ENCODE measurements at places on chromosomes 7 and 10. TPM values are rescaled to one million over a fixed set of nuclear protein-coding genes. Genes with fewer than 3 reads are reported as not detected.

PLXNA4 gene
- total RNA-seq = 0.61 TPM

ZNF212 gene
- total RNA-seq = 4.9 TPM

PNLIPRP2 gene
- total RNA-seq = not detected

DNA sequence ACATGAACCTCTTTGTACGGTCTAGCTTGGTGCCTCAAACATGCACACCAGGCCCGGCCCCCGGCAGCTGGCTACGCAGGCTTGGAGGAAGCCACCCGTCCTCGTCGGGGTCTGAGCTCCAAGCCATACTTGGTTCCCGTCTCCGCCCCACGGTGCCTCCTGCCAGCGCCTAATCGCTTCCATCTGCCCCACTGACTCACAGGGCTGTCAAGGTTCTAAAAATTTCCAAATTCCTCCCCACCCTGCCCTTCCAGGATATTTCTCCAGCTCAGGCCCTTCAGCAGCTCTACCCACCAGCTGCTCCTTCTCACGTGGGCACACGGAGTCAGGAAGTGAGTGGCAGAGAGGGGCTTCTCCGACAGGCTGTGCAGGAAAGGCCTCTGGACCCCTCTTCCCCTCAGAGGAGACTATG is 38.8 kb downstream of the TMEM270 start:
- no peak overlapping the region for H3K27ac ChIP-seq
- no peaks in the 10 kb centered on the region for H3K36me3 ChIP-seq
- no peak for DNase-seq

DNA sequence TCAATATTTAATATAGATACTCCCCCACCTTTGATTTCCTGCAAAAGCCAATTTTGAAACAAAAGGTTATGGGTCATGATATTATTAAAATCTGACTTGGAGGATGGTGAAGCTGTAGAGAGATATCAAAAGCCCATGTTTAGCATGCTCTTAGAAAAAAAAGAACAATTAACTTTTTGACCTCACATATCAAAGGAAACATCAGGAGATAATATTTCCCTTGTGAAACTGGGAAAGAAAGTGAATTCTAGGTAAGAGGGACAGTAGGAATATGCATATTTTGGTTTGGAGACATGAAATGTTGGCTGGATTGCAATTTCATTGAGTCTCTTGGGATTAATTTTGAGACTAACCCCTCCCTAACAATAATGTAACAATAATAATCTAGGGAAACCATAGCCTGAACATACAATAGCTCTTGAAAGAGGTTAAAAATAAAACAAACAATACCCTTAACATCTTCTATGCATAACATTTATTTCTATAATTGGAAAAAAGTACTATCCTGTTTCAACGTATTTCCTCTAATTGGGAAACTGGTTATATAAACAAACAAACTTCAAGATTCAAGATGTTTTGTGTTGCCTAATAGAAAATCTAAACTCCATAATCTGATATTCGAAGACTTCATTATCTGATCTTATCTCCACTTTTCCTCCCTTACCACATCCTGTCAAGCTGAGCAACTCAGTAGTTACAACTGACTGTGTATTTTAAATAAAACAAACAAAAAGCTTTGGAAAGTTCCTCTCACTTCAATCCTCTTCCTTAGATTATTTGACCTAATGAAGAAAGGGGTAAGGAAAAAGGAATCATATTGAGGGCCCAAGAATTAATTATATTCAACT is 14.8 kb downstream of the TMEM26 start:
- no peaks in the 10 kb centered on the region for H3K4me1 ChIP-seq
- H3K27me3 ChIP-seq = no peaks in the 10 kb centered on the region
- H3K4me3 ChIP-seq = no peak overlapping the region
- DNase-seq = no peak
- H3K36me3 ChIP-seq = no peaks in the 10 kb centered on the region

FAM25A gene
- total RNA-seq = not detected

ABCB4 gene
- 6.7 TPM for total RNA-seq

FAM180A gene
- total RNA-seq = 0.19 TPM

ACSM6 gene
- total RNA-seq = not detected

FAM25C gene
- not detected for total RNA-seq

- H3K36me3 ChIP-seq = no peaks in the 10 kb centered on the region
- H3K4me1 ChIP-seq = no peaks in the 10 kb centered on the region
- DNase-seq = no peak
- H3K4me3 ChIP-seq = no peak overlapping the region
- no peaks in the 10 kb centered on the region for H3K27me3 ChIP-seq
Measured at GRCh38 chr7:93036807-93037206, 81.0 kb downstream of the SAMD9 start.

- H3K4me3 ChIP-seq = no peak overlapping the region
- H3K4me1 ChIP-seq = peaks cover 16% of the 10 kb centered on the region
- no peaks in the 10 kb centered on the region for H3K27me3 ChIP-seq
- DNase-seq = peak; percentile 87
Measured at GRCh38 chr10:79374312-79375191, 27.3 kb downstream of the PPIF start.

DNA sequence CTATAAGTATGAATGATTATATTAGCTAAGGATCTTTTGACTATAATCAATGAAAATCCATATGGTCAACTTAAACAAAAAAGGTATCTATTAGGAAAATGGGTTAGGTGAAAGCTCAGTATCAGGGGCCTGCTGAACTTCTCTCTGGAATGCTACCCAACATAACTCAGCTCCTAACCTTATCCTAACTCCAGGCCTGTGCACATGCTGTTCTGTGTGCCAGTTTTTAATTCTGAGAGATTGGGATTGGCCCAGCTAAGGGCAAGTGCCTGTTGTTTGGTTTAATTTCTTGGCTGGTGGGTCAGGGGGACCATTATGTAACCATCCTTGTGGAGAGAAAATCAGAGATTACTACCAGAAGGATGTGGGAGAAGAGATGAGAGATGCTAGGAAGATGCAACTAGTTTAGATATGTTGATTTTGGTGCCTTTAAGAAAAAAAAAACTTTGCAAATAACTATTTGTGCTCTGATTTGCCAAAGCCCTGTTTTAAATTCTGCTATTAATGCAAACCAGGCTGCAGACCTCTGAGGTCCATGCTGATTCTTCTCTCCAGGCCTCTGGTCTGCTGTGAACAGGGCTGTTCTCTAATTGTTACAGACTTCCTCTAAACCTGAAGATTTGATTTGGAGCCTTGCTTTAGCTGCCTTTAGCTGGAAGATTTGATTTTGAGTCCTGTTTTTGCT is 23.9 kb upstream of the HDAC9 start:
- no peaks in the 10 kb centered on the region for H3K36me3 ChIP-seq
- no peak overlapping the region for H3K4me3 ChIP-seq
- no peaks in the 10 kb centered on the region for H3K4me1 ChIP-seq
- no peak for DNase-seq

DNA sequence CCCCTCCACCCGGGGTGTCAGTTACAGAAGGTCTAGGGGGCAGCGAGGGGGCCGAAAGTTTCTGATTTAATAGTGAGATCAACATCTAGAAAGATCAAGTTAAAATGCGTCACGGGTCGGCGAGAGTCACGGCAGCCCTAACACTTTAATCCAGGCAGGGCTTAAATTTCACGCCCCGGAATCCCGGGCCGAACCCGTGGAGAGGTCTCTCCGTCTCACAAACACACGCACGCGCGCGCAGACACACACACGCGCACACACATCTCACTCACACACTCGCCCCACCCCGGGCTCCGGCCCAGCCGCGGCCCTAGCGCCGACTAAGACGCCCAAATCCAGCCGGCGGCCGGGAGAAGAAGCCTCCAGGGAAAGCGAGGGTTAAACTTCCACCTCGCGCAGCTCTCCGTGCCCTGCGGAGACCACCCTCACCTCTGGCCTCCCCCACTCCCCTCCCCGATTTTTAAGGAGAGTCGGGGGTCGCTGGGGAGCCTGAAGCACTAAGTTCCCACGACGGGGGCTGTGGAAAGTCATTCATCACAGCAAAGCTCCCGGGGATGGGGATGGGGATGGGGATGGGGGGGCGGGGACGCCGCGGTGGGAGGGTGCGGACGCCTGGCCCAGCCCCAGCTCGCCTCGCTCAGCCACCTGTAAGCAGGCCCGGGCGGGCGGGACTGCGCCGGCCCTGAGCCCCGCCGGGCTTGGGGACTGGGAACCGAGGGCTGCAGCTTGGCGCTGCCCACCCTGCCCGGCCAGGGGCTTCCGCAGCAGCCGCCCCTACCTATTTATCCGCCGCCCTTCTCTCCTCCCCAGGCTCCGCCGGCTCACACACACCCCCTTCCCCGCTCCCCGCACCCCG is 1.6 kb downstream of the PDGFA start:
- DNase-seq = no peak
- no peaks in the 10 kb centered on the region for H3K36me3 ChIP-seq
- H3K4me3 ChIP-seq = peak overlapping the region; percentile 52
- H3K27me3 ChIP-seq = no peaks in the 10 kb centered on the region

- H3K4me1 ChIP-seq = no peaks in the 10 kb centered on the region
- no peak overlapping the region for H3K27ac ChIP-seq
- no peak for DNase-seq
- no peak overlapping the region for H3K4me3 ChIP-seq
Measured at GRCh38 chr10:108147346-108147745, 982.8 kb upstream of the SORCS1 start.

KLLN gene
- 0.17 TPM for total RNA-seq

DNA sequence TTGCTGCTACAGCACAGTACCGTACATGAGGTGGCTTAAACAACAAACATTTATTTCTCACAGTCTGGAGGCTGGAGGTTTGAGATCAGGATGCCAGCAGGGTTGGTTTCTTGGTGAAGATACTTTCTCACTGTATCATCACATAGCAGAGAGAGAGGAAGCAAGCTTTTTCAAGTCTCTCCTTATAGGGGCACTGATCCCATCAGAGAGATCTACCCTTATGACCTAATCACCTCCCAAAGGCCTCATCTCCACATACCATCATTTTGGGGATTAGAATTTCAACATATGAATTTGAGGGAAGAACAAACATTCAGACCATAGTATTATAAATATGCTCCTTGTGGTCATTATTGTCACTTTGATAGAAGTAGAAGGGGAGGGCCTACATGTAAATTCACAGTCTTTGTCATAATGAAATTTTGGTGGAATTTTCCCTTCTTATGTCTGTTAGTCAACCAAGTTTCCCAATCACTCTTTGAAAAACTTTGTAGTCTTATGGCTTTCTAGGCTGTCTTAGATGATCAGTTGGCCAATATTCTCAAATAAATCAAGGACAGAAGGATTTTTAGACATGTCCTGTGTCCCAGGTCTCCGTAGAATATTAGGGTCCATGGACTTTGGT is 606.2 kb downstream of the LRMDA start:
- H3K27ac ChIP-seq = no peak overlapping the region
- no peak overlapping the region for H3K4me3 ChIP-seq
- no peaks in the 10 kb centered on the region for H3K36me3 ChIP-seq

GRCh38 chr7:38211940-38212339 is 33.9 kb downstream of the STARD3NL start:
- H3K27me3 ChIP-seq = no peaks in the 10 kb centered on the region
- no peak for DNase-seq
- peaks cover 2% of the 10 kb centered on the region for H3K4me1 ChIP-seq
- H3K36me3 ChIP-seq = peaks cover 10% of the 10 kb centered on the region

DNA sequence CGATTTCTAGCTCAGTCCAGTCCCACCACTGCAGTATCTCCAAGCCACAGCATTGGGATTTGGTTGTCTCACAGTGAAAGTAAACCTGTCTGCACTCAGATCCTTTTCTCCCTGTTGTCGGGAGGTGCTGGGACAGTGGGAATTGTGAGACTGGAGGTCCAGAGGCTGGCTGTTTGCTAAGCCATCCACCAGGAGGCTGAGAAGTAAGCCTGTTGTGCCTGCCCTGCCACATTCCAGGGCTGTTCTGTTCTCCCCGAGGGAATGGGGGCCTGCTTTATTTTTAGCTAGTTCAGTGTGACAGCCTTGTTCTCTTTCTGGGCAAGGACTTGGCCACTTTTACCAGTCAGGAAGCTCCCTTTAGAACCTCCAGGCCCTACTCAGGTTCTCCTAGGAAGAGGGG is 54.9 kb downstream of the HK1 start:
- no peaks in the 10 kb centered on the region for H3K36me3 ChIP-seq
- H3K4me1 ChIP-seq = no peaks in the 10 kb centered on the region

ACSL5 gene
- total RNA-seq = 201 TPM

GRCh38 chr10:30963992-30964930 is 67.4 kb downstream of the ZNF438 start:
- peak overlapping the region; percentile 3 for H3K27ac ChIP-seq
- peaks cover 1% of the 10 kb centered on the region for H3K4me1 ChIP-seq
- no peak overlapping the region for H3K4me3 ChIP-seq

DNA sequence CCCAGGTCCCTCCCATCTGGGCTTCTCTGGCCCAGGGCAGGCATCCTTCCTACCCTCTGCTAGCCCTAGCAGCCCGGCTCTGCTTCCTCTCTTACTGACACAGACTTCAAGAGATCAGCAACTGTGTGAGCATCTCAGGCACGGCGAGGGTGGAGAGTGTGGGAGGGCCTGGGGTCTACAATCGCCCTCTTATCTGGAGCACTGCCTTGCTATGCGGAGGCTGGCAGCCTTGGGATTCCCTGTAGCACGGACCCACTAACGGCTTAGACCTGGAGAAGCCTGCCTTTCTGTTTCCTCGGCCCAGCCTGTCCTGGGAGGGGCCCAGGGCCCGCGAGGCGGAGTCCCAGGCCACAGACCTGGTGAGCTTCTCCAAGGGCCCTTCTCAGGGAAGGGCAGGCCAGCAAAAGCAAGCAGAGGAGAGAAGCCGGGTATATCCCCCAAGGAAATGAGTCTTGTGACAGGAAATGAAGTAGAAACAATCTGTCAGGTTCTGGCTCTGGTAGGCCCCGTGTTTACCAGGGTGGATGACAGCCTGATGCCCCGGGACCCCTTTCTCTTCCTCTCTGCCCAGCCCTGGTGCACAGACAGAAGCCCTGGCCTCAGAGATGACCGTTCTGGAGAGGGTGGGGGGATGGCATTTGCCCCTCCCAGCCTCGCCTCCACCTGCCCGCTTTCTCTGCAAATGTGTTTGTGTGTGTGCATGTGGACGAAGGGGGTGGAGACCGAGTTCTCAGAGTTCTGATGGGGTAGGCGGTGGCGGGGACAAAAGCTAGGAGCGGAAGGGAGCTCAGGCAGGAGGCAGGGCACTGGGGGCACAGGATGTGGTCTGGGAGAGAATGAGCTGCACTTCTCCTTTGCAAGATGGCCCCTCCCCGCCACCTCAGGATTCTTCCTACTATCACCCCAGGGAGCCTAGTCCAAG is 2.5 kb downstream of the LRCH4 start:
- DNase-seq = no peak
- H3K36me3 ChIP-seq = peaks cover 21% of the 10 kb centered on the region
- H3K4me1 ChIP-seq = peaks cover 2% of the 10 kb centered on the region
- H3K27me3 ChIP-seq = no peaks in the 10 kb centered on the region
- peak overlapping the region; percentile 97 for H3K27ac ChIP-seq
